A549 treated with ZK216348 at 1 μM for 4 hours (cell line): ENCODE measurements at places on chromosomes 3 and 15. TPM values are rescaled to one million over a fixed set of nuclear protein-coding genes. Genes with fewer than 3 reads are reported as not detected.

Gene TMC3
- total RNA-seq, result not detected in 5 replicates

Gene TAGLN3
- total RNA-seq, result not detected in 5 replicates

Gene WDR72
- total RNA-seq, result 4.2 to 6.9 TPM (median 6.7 TPM) in 5 replicates

Gene ZNF717
- total RNA-seq, result 1.8 to 3.6 TPM (median 2.9 TPM) in 5 replicates

Gene NLGN1
- not detected in 5 replicates for total RNA-seq

Gene PFKFB4
- total RNA-seq, result 10.8 to 18.0 TPM (median 13.9 TPM) in 5 replicates

Gene NR1I2
- not detected in 5 replicates for total RNA-seq

Gene CLDN1
- total RNA-seq, result 16.6 to 28.6 TPM (median 21.6 TPM) in 5 replicates

Gene UBA3
- total RNA-seq, result 18.7 to 27.9 TPM (median 24.0 TPM) in 5 replicates

Gene C3orf22
- not detected in 5 replicates for total RNA-seq

Gene PARP15
- total RNA-seq, result not detected in 5 replicates

Gene TGFBR2
- total RNA-seq, result 48.1 to 61.9 TPM (median 53.9 TPM) in 5 replicates

Gene PLA1A
- total RNA-seq, result 0.21 to 0.38 TPM (median 0.21 TPM) in 5 replicates

Gene PTX3
- total RNA-seq, result 0.61 to 1.2 TPM (median 1.0 TPM) in 5 replicates

Gene CACNA2D3
- 0.04 to 0.29 TPM (median 0.07 TPM) in 3 of 5 replicates, not detected in the others for total RNA-seq

Gene TRH
- total RNA-seq, result not detected in 5 replicates

Gene FOXB1
- not detected in 5 replicates for total RNA-seq

Gene CILP
- 0.07 to 0.09 TPM (median 0.08 TPM) in 5 replicates for total RNA-seq

Gene CPNE9
- total RNA-seq, result 0.14 to 0.30 TPM (median 0.21 TPM) in 3 of 5 replicates, not detected in the others

Gene IQCH
- 1.2 to 2.4 TPM (median 1.5 TPM) in 5 replicates for total RNA-seq

Gene SPTBN5
- 0.08 to 0.37 TPM (median 0.32 TPM) in 5 replicates for total RNA-seq

Gene GALK2
- 17.3 to 26.8 TPM (median 22.9 TPM) in 5 replicates for total RNA-seq

Gene SLC25A36
- 13.8 to 24.4 TPM (median 22.4 TPM) in 5 replicates for total RNA-seq

Gene CCR3
- not detected in 5 replicates for total RNA-seq

Gene DZIP1L
- 6.6 to 11.4 TPM (median 8.4 TPM) in 5 replicates for total RNA-seq

Gene EFCC1
- not detected in 5 replicates for total RNA-seq

Gene FBXO40
- total RNA-seq, result not detected in 5 replicates

Gene EFHB
- 0.53 to 1.6 TPM (median 0.75 TPM) in 5 replicates for total RNA-seq

Gene USP3
- total RNA-seq, result 39.7 to 45.7 TPM (median 42.1 TPM) in 5 replicates

Gene TMEM212
- total RNA-seq, result not detected in 5 replicates

Gene RBP2
- total RNA-seq, result not detected in 5 replicates

Gene NRROS
- total RNA-seq, result not detected in 5 replicates

Gene HRG
- not detected in 5 replicates for total RNA-seq

Gene DLL4
- total RNA-seq, result 0.84 to 1.2 TPM (median 1.1 TPM) in 5 replicates

Gene TM2D3
- total RNA-seq, result 22.6 to 31.5 TPM (median 29.3 TPM) in 5 replicates
